ENCODE measurements at places on chromosomes 6 and 20.

DNA sequence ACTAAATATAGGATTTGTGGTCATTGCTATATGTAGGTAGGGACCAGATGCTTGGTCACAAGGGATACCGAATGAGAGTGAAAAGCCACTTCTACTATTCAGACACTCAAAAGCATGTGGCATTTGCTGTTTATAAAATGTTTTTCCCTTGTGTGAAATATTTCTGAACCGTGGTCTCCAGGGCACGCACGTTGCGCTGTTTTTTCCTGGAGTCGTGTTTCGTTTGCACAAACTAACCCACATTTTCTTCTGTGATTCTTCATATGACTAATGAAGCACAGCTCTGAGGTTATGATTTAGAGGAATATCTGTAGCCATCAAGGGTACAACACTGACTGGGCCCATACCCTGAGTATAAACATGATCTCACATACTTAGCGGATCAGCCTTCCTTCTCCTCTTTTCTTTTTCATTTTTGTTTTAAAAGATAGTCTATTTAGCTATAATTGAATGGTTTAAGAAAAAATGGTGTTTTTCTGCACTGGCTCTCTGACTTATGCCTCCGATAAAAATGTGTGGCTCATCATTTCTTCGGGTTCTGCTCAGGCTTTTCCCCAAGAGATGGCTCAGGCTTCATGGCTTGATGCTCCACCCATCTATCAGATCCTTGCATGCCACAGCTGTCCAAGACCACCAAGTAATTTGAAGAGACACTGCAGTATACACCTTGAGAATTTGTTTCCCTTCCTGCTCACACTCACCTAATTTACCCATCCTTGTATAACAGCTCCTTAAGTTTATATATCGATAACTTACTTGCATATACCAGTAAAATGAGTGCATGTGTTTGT, 59.9 kb upstream of the HBS1L start:
- no peak for DNase-seq

GRCh38 chr20:2237059-2237458, 58.7 kb upstream of the TGM3 start:
- peak; percentile 15 for DNase-seq

DNA sequence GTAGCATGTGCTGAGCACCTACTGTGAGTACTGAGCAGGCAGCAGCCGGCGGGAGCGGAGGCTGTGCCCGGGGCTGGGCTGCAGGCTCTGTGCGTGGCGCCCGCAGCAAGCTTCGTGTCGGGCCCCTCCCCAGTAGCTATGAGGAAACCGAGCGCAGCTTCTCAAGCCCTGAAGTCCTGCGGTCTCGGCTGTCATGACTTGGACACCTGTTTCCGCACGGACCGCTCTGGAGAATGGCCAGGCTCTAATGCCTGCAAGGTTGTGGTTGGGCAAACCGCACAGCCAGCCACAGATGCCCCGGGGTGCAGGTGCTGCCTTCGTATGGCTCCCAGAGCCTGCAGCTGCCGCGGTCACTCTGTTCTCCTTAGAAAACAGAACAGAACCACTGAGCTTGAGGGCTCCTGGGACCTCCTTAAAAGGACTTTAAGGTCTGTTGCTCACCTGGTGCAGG, 33.7 kb downstream of the PYGB start:
- DNase-seq, result no peak

GRCh38 chr6:105819745-105820144, 266.4 kb upstream of the PRDM1 start:
- DNase-seq, result no peak

GRCh38 chr6:166419286-166419685, 36.5 kb upstream of the MPC1 start:
- no peak for DNase-seq

DNA sequence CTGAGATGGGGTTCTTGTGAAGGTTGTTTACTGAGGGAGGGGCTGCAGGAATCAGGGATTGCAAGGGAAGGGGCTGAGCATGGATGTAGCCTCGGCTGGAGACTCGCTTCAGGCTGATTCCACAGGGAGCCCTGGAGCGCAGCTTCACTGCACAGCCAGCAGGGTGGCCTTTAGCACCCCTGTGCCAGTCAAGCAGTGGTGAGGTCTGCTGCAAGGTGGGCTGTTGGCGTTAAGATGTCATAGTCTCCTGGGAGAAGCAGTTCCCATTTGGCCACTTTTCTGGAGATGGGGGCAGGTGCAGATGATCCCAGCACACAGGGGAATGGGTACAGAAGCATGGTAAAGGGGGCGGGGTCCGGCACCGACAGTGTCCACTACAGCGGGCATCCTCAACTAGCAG, 126.3 kb downstream of the TOX2 start:
- DNase-seq, result no peak

GRCh38 chr6:87945966-87946365, 101.7 kb upstream of the SPACA1 start:
- DNase-seq, result no peak

- no peak for DNase-seq
These were observed 60.1 kb upstream of the TAGAP start for GRCh38 chr6:159104931-159105330.

GRCh38 chr6:108869876-108870275, 21.7 kb downstream of the ARMC2 start:
- no peak for DNase-seq

DNA sequence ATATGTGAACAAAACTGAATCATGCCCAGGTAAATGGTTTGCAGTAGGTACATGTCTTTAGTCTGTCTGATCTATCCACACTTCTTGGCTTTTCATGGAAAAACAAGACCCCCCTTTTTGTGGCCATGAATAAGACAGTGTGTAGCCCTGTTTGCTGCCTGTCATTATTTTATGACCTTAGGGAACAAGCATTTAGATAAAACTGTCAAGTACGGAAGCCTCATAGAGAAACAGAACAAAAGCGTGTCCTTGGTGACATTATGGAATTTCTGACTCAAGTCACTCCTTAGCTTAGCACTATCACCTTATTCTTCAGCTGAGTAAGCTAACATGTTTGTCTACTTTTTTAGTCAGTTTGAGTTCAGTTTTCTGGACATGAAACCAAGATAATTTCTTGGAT, 476.2 kb downstream of the ADGRB3 start:
- no peak for DNase-seq

DNA sequence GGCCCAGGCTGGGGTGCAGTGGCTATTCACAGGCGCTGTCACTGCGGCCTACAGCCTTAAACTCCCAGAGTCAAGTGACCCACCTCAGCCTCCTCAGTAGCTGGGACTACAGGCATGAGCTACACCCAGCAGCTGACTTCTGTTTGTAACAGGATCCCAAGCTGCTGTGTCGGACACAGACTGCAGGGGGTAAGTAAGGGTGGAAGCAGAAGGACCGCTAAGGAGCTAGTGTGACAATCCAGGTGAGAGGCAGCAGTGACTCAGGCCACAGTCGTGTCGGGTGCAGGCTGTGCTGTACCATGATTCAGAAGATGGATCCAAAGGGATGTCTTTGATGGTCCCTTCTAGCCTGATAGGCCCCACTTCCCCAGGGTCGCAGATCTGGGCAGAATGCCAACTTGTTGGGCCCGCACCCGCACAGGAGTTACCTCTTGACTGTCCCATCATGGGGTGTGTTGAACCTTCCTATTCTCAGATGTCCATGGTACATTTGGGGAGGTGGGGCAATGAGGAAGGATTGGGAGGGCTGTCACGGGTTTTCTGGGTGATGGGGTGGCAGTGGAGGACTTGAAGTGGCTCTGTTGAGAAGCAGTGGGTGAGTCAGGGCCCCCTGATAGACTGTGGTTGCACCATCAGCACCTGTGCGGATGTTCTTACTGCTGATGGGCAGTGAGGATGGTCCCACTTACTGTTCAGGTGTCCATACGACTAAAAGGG, 25.3 kb downstream of the AAR2 start:
- DNase-seq, result no peak

DNA sequence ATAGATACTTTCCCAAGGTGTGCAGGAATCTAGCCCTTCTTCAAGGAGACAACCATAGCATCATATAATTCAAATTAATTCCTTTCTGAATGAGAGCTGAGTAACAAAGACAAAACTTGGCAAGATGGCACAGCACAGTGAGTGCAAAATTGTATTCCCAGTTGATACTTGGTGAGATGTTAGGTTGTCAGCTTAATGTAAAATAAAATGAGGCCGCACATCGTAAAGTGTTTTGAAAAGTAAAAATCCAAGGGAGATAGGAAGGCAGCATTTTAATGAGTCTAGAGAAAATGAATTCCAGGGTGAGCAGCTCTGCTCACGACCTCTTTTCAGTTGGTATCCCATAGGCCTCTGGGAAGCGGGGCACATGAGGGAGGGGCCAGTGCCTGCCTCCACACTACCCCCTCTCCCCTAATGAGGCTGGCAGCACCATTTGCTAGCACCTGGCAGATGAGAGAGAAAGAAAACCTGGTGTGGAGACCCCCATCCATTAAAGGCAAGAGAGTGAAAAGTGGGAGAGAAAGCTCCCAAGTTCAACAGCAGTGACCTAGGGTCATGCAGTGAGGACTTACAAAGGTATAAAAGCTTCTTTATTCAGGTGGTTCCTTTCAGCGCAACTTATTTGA, 158.4 kb downstream of the BTBD9 start:
- no peak for DNase-seq

DNA sequence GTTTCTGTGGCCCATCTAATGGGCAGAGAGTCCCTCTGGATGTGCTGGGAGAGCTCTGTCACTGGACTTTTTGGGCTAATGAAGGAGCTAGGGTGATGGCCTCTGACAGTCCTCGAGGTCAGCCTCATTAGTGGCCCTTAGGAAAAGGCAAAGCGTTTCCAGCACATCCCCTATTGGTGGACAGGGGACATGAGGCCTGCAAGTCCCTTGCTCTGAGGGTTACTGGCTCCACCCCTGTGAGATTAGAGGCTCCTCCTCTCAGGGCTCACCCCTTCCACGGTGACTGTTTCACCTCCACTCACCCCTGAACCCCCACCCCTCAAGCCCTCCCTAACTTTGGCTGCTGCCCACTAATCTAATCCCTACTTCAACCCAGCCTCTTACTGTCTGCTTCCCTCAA, 12.8 kb upstream of the FANCE start:
- no peak for DNase-seq

GRCh38 chr20:1450926-1451491, 15.6 kb downstream of the NSFL1C start:
- DNase-seq, result no peak

DNA sequence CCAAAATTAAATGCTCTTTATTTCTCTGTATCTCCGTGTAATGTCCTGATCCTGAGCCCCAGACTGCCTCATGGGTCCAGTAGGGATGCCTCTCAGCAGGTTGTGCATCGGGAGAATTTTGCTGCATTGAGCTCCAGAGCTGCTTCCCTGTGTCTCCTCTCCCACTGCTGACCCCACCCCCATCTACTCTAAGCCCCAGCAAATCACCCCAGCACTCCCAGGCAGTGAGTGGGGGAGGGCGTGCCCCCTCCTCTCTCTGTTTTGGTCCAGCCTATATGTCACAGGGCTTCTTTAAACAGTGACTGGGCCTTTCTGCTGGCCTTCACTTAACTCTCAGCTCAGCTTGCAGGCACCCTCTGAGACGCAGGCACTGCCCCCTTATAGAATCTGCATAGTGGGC, 228.8 kb upstream of the QKI start:
- DNase-seq, result no peak

GRCh38 chr6:87244380-87244779, 78.0 kb upstream of the SMIM8 start:
- DNase-seq, result no peak

- no peak for DNase-seq
These were observed 3.9 kb downstream of the MAP7 start for GRCh38 chr6:136546331-136546730.

- DNase-seq, result no peak
These were observed 433.2 kb upstream of the SPTLC3 start for GRCh38 chr20:12575352-12576095.
